ENCODE measurements at places on chromosomes 12 and 14. TPM values are rescaled to one million over a fixed set of nuclear protein-coding genes. Genes with fewer than 3 reads are reported as not detected.

TAS2R43 gene
- 0.40 TPM for total RNA-seq

SLCO1A2 gene
- not detected for total RNA-seq

CSAD gene
- 22.8 TPM for total RNA-seq

FLVCR2 gene
- total RNA-seq, result 42.8 TPM

UBE2N gene
- total RNA-seq, result 31.0 TPM

STRAP gene
- total RNA-seq, result 53.5 TPM

RAD9B gene
- total RNA-seq, result 0.58 TPM

DNA sequence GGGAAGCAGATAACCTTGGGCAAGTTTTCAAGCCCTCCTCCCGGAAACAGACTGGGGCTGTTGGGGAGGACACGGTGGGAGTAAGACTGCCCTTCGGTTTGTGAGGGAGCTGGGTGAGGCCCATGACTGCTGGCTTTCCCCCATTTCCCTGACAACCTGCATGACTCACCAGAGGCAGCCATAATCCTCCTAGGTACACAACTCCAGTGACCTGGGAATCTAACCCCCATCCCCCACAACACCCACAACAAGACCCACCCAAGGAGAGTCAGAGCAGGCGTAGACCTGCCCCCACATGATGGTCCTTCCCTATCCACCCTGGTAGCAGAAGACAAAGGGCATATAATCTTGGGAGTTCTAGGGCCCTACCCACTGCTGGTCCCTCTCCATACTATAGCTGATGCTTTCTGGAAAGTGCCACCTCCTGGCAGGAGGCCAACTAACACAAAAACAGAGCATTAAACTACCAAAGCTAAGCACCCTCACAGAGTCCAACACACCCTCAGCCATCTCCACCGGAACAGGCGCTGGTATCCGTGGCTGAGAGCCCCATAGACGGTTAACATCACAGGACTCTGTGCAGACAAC, 14.8 kb downstream of the DDX24 start:
- no peak overlapping the region for H3K27ac ChIP-seq
- no peak overlapping the region for H3K4me3 ChIP-seq
- H3K36me3 ChIP-seq, result peaks cover 13% of the 10 kb centered on the region
- peaks cover 6% of the 10 kb centered on the region for H3K4me1 ChIP-seq
- no peak for DNase-seq
- H3K27me3 ChIP-seq, result no peaks in the 10 kb centered on the region

DNA sequence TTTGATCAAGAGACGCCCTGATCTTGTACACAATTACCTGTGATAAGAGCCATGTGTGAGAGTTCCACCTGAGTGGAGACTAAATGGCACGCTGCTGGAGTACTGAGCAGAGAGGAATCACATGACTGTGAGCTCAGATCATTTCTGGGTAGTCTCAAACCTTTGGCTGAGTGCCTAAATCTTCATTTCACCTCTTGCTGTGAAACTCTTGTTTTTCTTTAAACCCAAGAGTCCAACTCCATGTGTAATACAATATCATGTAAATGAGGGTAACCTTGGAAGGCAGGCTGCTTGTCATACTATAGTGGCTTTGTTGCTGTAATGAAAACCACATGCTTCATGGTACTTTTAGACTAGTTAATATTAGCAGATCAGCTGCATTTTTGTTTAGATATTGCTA, 156.9 kb downstream of the CAND1 start:
- no peaks in the 10 kb centered on the region for H3K27me3 ChIP-seq
- peaks cover 8% of the 10 kb centered on the region for H3K4me1 ChIP-seq
- H3K36me3 ChIP-seq, result no peaks in the 10 kb centered on the region
- no peak overlapping the region for H3K27ac ChIP-seq
- no peak overlapping the region for H3K4me3 ChIP-seq

DNA sequence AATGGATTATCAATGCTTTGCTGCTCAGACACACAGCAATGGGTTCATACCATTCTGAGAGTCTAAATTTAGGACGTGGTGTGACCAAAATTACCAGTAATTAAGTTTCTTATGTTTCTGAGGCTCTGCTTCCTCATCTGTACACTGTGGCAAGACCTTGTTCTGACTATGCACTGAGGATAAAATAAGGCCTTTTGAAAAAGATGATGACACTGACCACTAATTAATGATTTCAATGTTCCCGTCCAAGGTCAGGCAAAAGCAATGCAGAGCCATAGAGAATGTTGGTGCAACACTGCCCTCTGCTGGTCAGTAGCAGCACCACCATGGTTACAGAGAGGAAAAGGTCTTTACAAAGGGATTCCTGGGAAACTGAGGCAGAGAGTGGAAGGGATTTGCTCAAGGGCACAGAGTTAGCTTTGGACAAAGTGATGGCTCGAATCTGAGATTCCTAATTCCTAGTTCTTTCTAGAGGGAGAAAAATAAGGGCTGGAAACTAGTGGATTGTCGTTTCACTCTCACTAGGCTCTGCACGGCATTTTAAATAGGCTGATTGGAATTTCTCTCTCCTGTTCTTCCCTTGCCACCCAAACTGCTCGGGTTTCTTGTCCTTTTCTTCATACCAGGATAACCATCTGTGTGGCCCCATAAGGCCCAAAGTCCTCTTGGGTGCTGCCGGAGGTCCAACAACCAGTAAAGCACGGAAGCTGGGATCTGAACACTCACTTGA, 22.3 kb upstream of the P2RX7 start:
- no peak overlapping the region for H3K4me3 ChIP-seq
- no peaks in the 10 kb centered on the region for H3K4me1 ChIP-seq
- no peaks in the 10 kb centered on the region for H3K36me3 ChIP-seq
- H3K27ac ChIP-seq, result no peak overlapping the region

DNA sequence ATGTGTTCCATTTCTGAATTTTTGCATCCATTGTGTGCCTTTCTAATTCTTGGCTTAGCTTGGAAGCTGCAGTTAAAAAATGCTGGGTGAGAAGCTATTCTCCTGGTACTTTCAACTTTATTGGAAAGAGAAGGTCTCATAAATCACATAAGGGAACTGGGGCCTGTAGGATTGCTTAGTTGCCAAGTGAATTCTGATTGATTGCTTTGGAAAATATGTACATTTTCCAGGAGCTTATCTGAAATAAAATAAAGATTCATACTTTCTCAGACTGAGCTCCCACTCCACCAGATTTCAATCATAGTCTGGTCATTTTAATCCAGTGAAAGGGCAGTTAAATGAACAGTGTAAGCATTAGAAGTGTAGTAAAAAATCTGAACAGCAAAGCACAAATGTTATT, 50.0 kb upstream of the PRICKLE1 start:
- H3K4me3 ChIP-seq, result no peak overlapping the region
- H3K27me3 ChIP-seq, result no peaks in the 10 kb centered on the region
- H3K4me1 ChIP-seq, result no peaks in the 10 kb centered on the region
- no peaks in the 10 kb centered on the region for H3K36me3 ChIP-seq

DNA sequence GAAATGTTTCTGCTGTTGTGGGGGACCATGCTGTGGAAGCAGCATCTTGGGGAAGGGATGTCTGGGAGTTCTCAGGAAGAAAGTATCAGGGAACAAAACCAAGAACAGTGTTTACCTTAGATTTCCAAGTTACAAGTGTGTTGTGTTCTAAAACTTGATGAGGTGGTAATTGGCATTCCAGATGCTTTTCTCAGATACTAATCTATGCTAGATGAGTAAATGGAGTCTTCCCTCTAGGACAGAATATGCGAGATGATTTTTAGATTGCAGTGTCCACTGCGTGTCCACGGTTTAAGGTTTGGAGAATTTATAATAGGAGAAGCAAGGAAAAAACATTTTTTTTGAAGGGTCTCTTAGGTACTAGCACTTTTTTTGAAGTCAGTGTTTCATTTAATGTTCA, 436.5 kb downstream of the PCNX1 start:
- peaks cover 13% of the 10 kb centered on the region for H3K4me1 ChIP-seq
- no peaks in the 10 kb centered on the region for H3K27me3 ChIP-seq
- no peak overlapping the region for H3K4me3 ChIP-seq
- H3K36me3 ChIP-seq, result no peaks in the 10 kb centered on the region

- H3K4me1 ChIP-seq, result no peaks in the 10 kb centered on the region
- DNase-seq, result no peak
- H3K36me3 ChIP-seq, result no peaks in the 10 kb centered on the region
- no peak overlapping the region for H3K27ac ChIP-seq
- H3K4me3 ChIP-seq, result no peak overlapping the region
- H3K27me3 ChIP-seq, result no peaks in the 10 kb centered on the region
These were observed 21.3 kb downstream of the POU6F1 start for GRCh38 chr12:51196547-51196946.

- no peak overlapping the region for H3K27ac ChIP-seq
- H3K36me3 ChIP-seq, result no peaks in the 10 kb centered on the region
- H3K4me1 ChIP-seq, result no peaks in the 10 kb centered on the region
- no peak overlapping the region for H3K4me3 ChIP-seq
These were observed 266.4 kb upstream of the USP15 start for GRCh38 chr12:61993734-61994345.

DNA sequence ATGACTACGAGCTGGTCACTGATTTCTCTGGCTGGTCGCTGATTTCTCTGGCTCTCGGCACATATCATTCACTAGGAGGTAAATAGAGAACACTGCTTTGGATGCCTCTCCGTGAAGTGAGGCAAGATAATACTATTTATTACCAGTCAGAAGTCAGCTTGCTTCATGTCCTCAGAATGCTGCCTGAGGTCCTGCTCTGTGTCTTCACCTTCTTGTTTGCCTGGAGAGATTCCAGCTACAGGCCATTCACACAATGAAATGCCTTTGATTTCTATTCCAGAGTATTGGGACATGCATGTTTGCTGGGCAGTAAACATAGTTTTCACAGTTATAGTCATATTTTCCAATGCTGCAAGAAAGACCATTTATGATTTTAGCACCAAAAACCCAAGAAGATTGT, 106.7 kb downstream of the AEBP2 start:
- no peak overlapping the region for H3K27ac ChIP-seq
- H3K4me1 ChIP-seq, result no peaks in the 10 kb centered on the region
- H3K4me3 ChIP-seq, result no peak overlapping the region
- no peaks in the 10 kb centered on the region for H3K36me3 ChIP-seq
- no peaks in the 10 kb centered on the region for H3K27me3 ChIP-seq

DNA sequence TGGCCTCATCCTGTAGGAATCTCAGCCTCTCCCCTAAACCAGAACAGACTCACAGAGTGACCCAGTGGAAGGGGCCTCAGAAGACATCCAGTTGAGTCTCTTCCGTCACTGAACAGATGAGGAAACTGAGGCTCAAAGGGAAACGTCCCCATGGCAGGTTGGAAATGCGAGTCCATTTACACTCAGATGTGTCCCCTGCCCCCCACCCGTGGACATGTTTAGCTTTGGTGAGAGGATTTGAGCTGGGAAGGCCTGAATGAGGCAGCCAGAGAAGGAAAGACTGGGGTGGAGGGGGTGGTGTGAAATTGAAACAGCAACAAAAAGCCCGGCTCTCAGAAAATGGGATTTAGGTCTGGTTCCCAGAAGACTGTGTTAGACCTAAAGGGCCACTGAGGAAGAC, 1.7 kb downstream of the FAIM2 start:
- DNase-seq, result no peak
- no peak overlapping the region for H3K4me3 ChIP-seq
- no peak overlapping the region for H3K27ac ChIP-seq
- no peaks in the 10 kb centered on the region for H3K36me3 ChIP-seq

- no peaks in the 10 kb centered on the region for H3K27me3 ChIP-seq
- no peak overlapping the region for H3K4me3 ChIP-seq
- no peak for DNase-seq
- H3K36me3 ChIP-seq, result no peaks in the 10 kb centered on the region
These were observed 36.6 kb downstream of the RASSF8 start for GRCh38 chr12:25994901-25995625.

DNA sequence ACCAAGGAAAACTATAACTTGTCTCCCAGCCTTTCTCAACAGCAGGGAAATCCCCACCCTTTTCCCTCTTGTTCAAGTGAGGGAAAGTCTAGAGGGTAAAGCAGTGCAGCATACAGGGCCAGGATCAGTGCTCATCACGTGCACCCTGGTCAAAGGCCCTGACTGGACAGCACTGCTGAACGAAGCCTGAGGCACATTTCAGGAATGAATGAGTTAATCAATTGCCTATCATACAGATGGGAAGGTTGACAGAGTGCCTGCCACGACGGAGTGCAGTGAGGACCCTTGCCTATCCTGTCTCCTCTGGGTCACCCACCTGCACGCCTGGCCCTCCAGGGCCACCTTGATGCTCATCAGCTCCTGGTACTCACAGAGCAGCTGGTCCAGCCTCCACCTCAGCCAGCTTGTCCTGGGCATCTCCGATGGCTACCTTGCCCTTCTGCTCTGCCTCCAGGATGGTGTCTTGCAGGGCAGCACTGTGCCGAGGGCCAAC, 11.7 kb upstream of the KRT73 start:
- no peaks in the 10 kb centered on the region for H3K4me1 ChIP-seq
- no peaks in the 10 kb centered on the region for H3K27me3 ChIP-seq
- H3K36me3 ChIP-seq, result no peaks in the 10 kb centered on the region

GRCh38 chr14:35114036-35114435, 7.8 kb downstream of the PPP2R3C start:
- no peaks in the 10 kb centered on the region for H3K36me3 ChIP-seq
- H3K4me3 ChIP-seq, result no peak overlapping the region
- DNase-seq, result no peak
- H3K27ac ChIP-seq, result no peak overlapping the region
- no peaks in the 10 kb centered on the region for H3K4me1 ChIP-seq
- no peaks in the 10 kb centered on the region for H3K27me3 ChIP-seq

- H3K4me3 ChIP-seq, result no peak overlapping the region
- H3K4me1 ChIP-seq, result no peaks in the 10 kb centered on the region
- H3K27ac ChIP-seq, result no peak overlapping the region
- H3K27me3 ChIP-seq, result no peaks in the 10 kb centered on the region
- no peaks in the 10 kb centered on the region for H3K36me3 ChIP-seq
- no peak for DNase-seq
These were observed 32.9 kb downstream of the ZFYVE21 start for GRCh38 chr14:103748534-103748857.

DNA sequence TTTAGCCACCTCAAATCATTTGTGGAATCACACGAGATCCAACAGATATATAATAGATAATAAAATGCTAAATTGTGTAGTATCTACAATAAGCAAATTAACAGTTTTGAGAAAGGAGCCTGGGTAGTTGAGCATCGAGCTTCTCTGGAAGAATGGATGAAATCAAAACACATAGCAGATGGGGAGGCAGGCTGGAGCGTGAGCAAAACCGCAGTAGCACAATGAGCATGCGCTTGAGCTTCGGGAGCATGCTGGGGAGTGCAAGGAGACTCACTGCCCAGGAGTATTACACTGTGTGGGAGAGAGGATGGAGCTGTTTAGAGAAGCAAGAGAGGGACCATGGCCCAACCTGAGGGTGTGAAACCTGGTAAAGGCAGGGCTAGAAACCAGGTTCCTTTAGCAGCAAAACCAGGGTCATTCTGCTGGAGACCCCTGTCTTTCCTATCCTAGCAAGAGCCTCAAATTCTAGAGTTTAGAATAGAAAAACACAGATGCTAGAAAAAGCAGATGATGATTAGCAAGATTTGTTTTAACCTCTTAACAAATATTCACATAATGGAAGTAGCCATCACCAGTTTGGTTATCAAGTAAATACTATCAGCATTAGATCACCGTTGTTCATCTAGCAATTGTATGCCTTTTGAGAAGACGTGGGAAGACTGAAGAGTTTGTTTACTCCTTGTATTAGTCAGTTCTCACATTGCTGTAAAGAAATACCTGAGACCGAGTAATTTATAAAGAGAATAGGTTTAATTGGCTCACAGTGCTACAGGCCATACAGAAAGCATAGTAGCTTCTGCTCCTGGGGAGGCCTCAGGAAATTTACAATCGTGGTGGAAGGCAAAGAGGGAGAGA, 484.8 kb downstream of the EGLN3 start:
- no peaks in the 10 kb centered on the region for H3K36me3 ChIP-seq
- no peak for DNase-seq
- H3K27ac ChIP-seq, result no peak overlapping the region

GRCh38 chr14:36313898-36314297, 6.5 kb downstream of the MBIP start:
- no peak for DNase-seq
- H3K27me3 ChIP-seq, result no peaks in the 10 kb centered on the region
- H3K27ac ChIP-seq, result no peak overlapping the region

GRCh38 chr12:51717326-51717925, 126.4 kb downstream of the SCN8A start:
- H3K27ac ChIP-seq, result no peak overlapping the region
- H3K27me3 ChIP-seq, result no peaks in the 10 kb centered on the region
- H3K4me1 ChIP-seq, result no peaks in the 10 kb centered on the region
- H3K4me3 ChIP-seq, result no peak overlapping the region
- no peak for DNase-seq

All from right lobe of liver (tissue), 6 donors.